ENCODE measurements at places on chromosomes 2 and 18. TPM values are rescaled to one million over a fixed set of nuclear protein-coding genes. Genes with fewer than 3 reads are reported as not detected.

CABLES1 gene
- total RNA-seq: 14.6 TPM

NCOA1 gene
- 5.0 TPM for total RNA-seq

ACVR1C gene
- total RNA-seq: 0.15 TPM

RAB6D gene
- under 0.01 TPM for total RNA-seq

GMCL1 gene
- total RNA-seq: 9.4 TPM

GCKR gene
- 3.2 TPM for total RNA-seq

ITPRIPL1 gene
- 1.6 TPM for total RNA-seq

ODC1 gene
- total RNA-seq: 218 TPM

DNER gene
- total RNA-seq: under 0.01 TPM

COL4A4 gene
- not detected for total RNA-seq

AP1S3 gene
- 1.3 TPM for total RNA-seq

All from epithelial cell of umbilical artery (primary cell).